ENCODE measurements at places on chromosomes 12 and 14.

DNA sequence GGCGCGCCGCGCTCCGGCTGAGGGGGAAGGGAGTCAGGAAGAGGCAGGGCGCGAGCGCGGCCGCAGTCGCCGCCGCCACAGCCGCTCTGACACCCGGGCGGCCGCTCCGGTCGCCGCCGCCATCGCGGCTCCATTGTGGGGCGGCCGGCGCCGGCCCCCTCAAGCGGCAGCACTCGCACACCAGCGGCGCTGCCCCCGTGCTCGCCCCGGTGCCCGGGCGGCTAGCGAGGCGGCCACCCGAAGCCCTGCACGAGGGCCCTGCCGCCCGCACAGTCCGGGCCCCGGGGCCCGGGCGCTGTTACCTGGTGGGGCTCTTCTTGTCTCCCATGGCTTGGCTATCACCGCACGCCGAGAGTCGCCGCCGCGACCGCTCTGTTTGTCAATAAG, 202 bp downstream of the YAF2 start:
- DNase-seq: no peak

- no peak for DNase-seq
Observed at GRCh38 chr12:75724928-75725312, 213.5 kb upstream of the KRR1 start.

DNA sequence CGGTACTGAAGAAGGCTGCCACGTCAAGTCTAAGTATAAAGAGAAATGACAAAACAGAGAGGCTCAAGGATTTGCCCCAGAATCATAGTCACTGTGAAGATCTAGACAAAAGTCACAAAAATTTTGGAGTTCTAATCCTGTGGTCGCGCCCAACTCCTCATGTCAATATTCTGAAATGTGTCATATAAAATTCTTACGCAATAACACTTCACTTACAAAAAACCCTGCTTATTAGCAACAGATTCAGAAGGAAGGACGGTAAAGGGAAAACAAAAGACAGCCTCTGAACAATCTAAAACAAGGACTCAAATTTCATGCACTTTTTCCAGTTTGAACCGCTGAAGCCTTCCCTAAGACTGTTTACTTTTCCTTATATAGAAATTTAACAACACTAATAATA, 94.7 kb downstream of the TSPAN8 start:
- DNase-seq: no peak

DNA sequence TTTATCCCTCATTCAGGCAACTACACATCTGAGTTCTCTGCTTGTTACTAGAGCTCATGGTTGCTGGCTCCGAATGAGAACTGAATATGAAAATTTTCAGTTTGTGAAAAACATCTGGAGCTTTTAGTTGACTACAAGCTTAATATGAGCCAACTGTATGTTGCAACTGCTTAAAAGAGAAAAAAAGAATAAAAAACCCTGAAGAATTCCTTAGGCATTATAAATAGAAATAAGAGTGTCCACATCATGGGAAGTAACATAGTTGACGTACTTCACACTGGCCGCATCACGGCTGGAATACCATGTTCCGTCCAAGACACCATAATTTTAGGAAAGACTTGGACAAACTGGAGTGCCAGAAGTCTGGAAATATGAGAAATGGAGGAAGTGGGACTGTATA, 57.9 kb downstream of the PDE3A start:
- no peak for DNase-seq

GRCh38 chr12:6950811-6951540, at the start of gene PTPN6:
Gene PTPN6 (plus strand): TSS chr12:6951356. CDS start chr12:6951513, 157 bp downstream.
- DNase-seq: no peak

- no peak for DNase-seq
Observed at GRCh38 chr14:105163040-105163742, 5.4 kb downstream of the JAG2 start.

DNA sequence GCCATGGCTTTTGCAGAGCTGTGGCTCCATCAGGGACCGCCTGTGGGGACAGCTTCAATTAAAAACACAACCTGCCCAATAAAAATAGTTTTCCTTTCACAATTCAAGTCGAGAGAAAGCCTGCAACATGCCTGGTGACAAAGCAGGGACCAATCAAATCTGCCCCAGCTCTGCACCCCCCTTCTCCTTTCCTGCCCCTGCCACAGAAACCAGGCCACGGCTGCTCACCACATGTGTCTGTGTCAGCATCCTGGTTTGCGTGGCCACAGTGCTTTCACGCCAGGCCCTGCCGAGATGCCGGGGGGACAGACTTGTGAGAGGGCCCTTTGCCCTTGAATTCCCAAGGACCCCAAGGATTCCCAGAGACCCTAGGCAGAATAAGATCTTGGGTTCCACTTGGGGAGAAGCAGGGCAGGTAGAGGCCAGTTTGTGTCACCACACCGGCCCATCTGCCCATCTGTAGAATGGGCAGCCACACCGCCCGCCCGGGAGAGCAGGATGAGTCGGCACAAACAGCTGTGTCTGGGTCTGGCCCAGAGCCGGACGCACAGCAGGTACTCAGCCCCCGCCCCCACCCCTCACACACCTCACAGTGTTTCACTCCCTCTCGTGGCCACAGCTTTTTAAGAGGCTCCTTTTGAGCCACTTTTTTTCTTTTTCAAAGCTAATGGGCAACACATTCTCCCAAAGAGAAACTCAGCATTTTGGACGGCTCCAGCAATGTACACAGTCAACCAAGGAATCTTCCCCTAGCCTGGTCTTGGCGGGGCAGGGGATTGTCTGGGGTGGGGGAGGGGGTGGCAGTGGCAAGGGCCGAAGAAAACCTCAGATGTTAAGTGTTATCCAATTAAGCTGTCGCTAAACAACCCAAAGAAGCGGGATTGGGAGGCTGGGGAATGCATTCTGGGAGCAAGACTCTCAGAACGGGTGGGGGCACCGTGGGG, 41.5 kb downstream of the BCL11B start:
- no peak for DNase-seq

- DNase-seq: no peak
Observed at GRCh38 chr12:2652011-2652400, 142.8 kb upstream of the FKBP4 start.

- no peak for DNase-seq
Observed at GRCh38 chr14:93788543-93789227, 400 bp upstream of the PRIMA1 start.

- no peak for DNase-seq
Observed at GRCh38 chr12:80857311-80857710, 80.4 kb downstream of the LIN7A start.

GRCh38 chr14:54603362-54603761, 36.4 kb downstream of the SAMD4A start:
- DNase-seq: no peak

- no peak for DNase-seq
Observed at GRCh38 chr12:102800565-102800964, 116.5 kb downstream of the PAH start.

DNA sequence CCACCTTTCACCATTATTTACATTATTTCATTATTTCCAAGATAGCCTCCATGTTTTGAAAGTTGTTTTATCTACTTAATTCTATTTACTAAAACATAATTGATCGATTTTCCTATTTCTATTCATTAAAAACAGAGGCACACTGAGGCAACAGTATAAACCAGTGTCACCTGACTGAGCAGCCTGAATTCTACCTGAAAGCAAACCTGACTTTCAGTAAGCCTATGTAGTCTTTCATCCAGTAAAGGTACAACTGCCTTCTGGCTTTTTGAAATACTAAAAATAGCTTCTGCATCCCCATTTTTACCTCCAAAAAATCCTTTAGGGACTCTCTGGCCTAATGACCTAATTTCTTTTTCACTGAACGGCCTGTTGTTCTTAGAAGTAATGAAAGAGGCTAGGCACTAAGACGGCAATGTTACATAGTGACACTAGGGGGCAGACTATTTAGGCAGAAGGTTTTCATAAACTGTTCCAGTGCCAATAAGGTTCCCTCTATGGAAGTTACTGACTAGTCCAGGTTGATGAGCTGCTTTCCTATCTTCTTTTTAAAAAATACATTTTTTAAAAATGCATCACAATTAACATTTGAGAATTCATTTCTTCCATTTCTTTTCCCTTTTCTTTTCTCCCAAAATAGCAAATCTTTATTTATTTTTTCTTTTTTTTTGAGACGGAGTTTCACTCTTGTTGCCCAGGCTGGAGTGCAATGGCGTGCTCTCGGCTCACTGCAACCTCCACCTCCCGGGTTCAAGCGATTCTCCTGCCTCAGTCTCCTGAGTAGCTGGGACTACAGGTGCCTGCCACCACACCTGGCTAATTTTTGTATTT, 17.5 kb downstream of the ANAPC5 start:
- DNase-seq: peak; percentile 21

GRCh38 chr14:61256826-61257468, 24.2 kb downstream of the TMEM30B start:
- DNase-seq: no peak

- DNase-seq: no peak
Observed at GRCh38 chr14:20904393-20905029, 13.3 kb downstream of the RNASE3 start.

- DNase-seq: no peak
Observed at GRCh38 chr12:93520454-93520853, 52.0 kb upstream of the SOCS2 start.

- DNase-seq: no peak
Observed at GRCh38 chr12:122459211-122459610, 36.7 kb upstream of the CLIP1 start.

GRCh38 chr12:124848621-124849380, 14.9 kb downstream of the SCARB1 start:
- DNase-seq: no peak

- no peak for DNase-seq
Observed at GRCh38 chr14:60662982-60663381, 13.7 kb upstream of the SIX1 start.

DNA sequence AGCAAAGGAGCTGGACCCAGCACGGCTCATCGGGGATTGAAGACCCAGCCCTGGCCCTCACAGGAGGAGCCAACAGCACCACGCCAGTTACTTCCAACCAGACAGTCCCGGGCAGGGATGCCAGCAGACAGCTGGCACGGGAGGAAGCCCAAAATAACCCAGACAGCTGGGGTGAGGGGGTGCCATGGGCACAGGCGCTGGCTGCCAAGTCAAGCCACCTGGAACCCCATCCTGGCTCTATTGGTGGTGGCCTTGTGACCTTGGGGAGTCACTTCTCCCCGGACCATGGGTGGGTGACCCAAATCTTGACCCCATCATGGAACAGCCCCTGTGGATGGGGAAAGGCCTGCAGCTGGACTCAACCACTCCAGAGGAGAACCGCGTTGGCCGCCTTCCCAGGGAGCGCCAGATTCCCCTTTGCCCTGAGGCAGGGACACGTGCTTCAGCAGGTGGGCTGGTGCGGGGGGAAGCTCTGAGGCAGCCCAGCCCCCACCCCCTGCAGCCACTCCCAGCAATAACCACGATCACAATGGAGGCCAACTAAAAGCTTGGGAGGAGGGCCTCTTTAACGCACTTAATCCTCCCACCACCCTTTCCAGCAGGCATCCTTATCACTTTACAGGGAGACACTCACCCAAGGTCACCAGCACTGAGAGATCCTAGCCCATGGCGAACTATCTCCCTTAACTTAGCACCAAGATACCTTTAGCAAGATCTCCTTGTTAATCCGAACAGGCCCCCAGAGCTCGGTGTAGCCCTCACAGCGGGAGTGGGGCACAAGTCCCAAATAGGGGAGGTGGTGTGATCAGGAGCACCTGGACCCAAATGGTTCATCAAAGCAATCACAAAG, 4.7 kb upstream of the RHOF start:
- DNase-seq: no peak

DNA sequence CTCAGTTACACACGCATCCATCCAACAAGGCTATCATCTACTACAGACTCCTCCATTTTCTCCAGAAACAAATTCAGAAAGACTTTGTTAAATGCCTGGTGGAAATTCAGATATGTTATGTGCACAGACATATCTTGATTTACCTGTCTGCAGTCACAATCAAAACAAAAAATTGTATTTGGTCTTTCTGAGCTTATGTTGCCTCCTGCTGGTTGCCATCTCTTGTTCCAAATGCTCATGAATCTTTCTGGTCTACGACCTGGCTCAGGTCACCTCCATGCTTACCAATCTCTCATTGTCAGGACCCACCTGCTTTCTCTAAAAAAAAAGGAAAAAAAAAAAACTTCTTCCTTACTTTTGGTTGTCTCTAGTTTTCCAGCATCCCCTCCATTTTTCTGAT, 169.2 kb upstream of the PLXNC1 start:
- no peak for DNase-seq

GRCh38 chr14:105622329-105622955, 96.1 kb downstream of the TMEM121 start:
- DNase-seq: no peak

DNA sequence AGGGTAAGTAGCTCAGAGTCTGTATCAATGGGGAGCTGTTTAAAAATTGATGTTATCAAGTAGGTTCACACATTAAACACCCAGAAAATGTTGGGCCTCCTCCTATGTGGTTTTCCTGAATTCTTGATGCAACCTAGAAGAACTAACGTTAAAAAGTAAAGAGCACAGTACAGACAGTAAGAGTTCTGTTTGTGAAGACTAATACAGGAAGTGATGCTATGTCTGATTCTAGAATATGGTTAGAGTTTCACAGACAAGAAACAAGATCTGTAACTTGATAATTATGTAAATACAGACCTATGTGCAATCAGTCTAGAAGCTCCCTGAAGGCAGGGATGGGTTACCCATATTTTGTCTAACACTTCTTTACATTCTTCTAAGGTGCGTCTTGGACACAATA, 214.9 kb upstream of the BTG1 start:
- DNase-seq: no peak

- DNase-seq: no peak
Observed at GRCh38 chr14:58865514-58866281, 227.9 kb downstream of the DACT1 start.

GRCh38 chr12:6613015-6613775, 6.0 kb upstream of the CHD4 start:
- no peak for DNase-seq

- no peak for DNase-seq
Observed at GRCh38 chr12:107349008-107349747, 255.8 kb upstream of the CRY1 start.

- DNase-seq: no peak
Observed at GRCh38 chr14:20801726-20802125, 918 bp downstream of the RNASE1 start.

DNA sequence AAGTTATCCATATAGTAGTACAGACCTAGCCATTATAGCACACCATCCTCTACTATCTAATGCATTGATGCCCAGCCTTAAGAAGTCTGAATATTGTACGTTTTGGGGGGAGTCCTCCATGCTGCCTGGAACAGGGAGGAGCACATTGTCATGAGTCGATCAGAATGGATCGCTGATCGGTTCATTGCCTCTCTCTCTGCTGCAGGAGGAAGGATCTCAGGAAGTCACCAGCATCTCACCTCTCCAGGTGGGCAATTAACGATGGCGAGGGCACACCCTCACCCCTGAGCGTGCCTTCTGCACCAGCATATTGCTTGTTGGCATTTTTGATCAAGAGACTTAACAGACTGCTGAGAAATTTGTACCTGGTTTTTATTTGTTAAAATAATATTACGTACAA, 11.5 kb downstream of the CCND2 start:
- DNase-seq: no peak

- DNase-seq: no peak
Observed at GRCh38 chr12:1801303-1801975, 18.9 kb upstream of the LRTM2 start.

Measured in right renal pelvis (tissue), 4 donors.